IPS DF 6.9 (cell line): ENCODE measurements at places on chromosomes 3 and 15.

DNA sequence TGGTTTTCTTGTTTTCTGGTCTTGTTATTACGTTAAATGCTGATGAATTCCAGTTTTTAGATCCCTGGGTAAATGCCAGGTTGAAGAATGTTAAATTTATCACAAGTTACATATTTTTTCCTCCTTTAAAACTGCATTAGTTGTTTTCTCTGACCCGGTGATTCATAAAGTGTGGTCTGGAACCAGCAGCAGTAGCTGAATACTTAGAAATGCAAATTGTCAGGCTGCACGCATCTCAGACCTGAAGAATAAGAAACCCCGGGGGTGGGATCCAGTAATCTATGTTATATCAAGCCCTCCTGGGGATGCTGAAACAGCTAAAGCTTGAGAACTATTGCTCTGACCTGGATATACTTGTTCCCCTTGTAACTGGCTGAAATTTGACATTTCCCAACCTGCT, 69.1 kb downstream of the PEX5L start:
- no peaks in the 10 kb centered on the region for H3K27me3 ChIP-seq
- DNase-seq = no peak
- no peaks in the 10 kb centered on the region for H3K36me3 ChIP-seq
- no peak overlapping the region for H3K4me3 ChIP-seq
- no peaks in the 10 kb centered on the region; the same call in 1 of the 2 replicates for H3K4me1 ChIP-seq

- H3K4me1 ChIP-seq = no peaks in the 10 kb centered on the region
- H3K4me3 ChIP-seq = no peak overlapping the region
- H3K27me3 ChIP-seq = no peaks in the 10 kb centered on the region
- no peaks in the 10 kb centered on the region for H3K36me3 ChIP-seq
- DNase-seq = no peak
- no peak overlapping the region for H3K27ac ChIP-seq
Measured at GRCh38 chr3:46071222-46071858, 44.1 kb upstream of the XCR1 start.

DNA sequence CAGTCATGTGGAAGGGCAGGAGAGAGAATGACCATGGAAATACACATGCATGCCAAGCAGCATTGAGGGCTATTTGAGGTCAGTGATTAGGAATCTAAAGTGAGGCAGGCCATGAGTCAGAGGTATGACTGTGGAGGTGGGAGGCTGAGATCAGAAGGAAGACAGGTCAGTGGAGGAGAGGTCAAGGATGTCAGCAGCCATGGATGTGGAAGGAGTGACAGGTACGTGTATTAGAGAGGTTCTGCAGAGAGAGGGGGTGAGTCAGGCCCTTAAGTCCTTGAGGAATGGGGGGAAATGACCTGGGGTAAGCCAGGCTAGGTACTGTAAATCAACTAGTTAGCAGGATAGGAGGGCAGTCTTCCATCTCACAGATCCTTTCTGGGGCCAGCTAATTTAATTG, 166.6 kb downstream of the ANO10 start:
- H3K4me3 ChIP-seq = no peak overlapping the region
- no peaks in the 10 kb centered on the region for H3K27me3 ChIP-seq
- H3K27ac ChIP-seq = no peak overlapping the region
- H3K36me3 ChIP-seq = no peaks in the 10 kb centered on the region
- no peak for DNase-seq
- no peaks in the 10 kb centered on the region for H3K4me1 ChIP-seq

DNA sequence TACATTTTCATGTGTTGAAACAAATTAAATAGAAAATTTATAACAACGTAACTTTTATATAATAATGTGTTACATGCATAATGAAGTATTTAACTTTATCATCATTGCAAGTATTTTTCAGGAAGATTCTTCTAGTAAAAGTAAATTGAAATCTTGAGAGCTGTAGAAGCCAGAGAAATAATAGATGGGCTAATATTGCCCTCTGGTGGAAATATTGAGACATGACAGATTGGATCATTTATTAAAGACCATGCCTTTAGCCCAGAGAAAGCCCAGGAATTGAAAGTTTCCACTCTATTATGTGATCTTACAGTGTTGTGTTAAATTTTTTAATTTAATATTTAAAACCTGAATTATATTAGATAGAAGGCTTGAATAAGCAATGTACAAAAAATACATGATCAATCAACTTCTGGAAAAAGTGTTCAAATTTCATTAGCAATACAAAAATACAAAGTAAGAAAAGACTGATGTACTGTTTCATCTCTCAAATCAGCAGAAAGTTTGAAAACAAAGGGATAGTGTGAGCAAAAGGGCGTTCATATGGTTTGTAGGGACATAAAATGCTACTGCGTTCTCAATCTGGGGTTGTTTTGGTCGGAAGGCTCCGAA, 52.7 kb upstream of the SPTSSB start:
- H3K4me3 ChIP-seq = no peak overlapping the region
- H3K4me1 ChIP-seq = peaks cover 7% of the 10 kb centered on the region; the same call in 1 of the 2 replicates
- no peaks in the 10 kb centered on the region for H3K27me3 ChIP-seq
- no peak for DNase-seq
- no peaks in the 10 kb centered on the region for H3K36me3 ChIP-seq

- no peak overlapping the region for H3K27ac ChIP-seq
- H3K27me3 ChIP-seq = no peaks in the 10 kb centered on the region
- DNase-seq = no peak
Measured at GRCh38 chr3:167880183-167880582, 144.7 kb downstream of the SERPINI1 start.

DNA sequence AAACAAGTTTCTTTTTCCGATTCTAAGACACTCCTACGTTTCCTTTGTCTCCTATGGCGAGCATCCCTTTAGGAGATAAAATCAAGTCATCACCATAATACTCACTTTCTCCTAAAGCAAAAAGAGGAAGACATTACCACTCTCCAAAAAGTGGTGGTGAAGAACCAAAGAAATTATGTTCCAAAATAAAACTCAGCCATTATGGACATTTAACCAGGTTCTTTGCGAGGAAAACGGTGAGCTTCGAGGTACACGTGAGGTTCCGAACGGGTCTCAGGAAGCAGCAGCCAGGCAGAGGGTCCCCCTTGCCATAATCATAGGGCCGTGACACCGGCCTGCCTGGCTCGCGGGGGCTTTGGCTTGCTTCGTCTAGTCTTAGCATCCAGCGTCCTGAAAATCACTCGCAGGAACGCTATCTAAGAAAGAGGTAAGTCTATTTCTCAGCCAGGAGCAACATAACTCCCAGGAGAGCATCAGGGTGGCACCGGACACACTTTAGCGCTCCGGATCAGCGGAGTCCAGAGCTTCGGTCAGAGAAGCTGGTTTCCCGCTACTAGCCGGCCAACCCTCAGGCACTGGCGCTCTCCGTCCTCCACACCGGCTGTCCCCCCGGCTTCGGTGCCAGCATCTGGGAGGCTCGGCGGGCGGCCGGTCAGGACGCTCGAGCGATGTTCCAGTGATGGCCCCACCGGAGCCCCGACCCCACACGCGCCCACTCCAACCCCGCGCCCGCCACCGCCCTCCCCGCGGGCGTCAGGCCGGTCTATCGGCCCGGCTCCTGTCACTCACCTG, 581 bp downstream of the IP6K1 start:
- no peak for DNase-seq
- H3K27ac ChIP-seq = no peak overlapping the region
- H3K4me1 ChIP-seq = peaks cover 3% of the 10 kb centered on the region
- no peaks in the 10 kb centered on the region for H3K36me3 ChIP-seq

- H3K4me3 ChIP-seq = no peak overlapping the region
- no peaks in the 10 kb centered on the region for H3K27me3 ChIP-seq
- DNase-seq = no peak
- no peaks in the 10 kb centered on the region for H3K4me1 ChIP-seq
- H3K36me3 ChIP-seq = no peaks in the 10 kb centered on the region
Measured at GRCh38 chr15:79402136-79402535, 30.0 kb upstream of the MINAR1 start.

- H3K27ac ChIP-seq = no peak overlapping the region
- H3K4me1 ChIP-seq = no peaks in the 10 kb centered on the region
- no peaks in the 10 kb centered on the region for H3K36me3 ChIP-seq
- H3K4me3 ChIP-seq = no peak overlapping the region
Measured at GRCh38 chr15:39458131-39458530, 122.7 kb upstream of the THBS1 start.

DNA sequence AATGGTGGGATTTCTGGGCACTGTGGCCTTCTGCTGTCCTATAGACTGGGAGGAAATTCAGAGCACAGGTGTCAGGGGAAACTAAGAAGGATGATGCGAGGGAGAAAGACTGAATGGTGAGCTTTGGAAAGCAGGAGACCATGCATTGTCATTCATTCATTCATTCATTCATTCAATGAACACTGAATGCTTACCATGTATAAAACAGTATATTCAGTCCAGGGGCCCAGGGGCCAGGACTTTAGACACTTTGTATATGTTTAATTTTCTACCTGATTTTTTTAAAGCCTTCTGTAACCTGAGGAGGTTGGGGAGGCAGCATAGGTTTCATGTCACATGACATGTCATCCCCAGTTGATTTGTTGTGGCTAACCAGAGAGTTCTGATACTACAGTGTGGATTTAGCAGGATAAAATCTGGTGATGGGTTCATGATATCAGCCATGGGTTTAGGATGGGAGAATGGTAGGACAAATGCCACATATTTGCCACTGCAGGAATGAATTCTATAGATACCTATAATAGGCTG, 57.7 kb upstream of the ATG7 start:
- DNase-seq = no peak
- no peak overlapping the region for H3K27ac ChIP-seq
- H3K36me3 ChIP-seq = no peaks in the 10 kb centered on the region
- no peak overlapping the region for H3K4me3 ChIP-seq

GRCh38 chr15:62444104-62445022, 279.3 kb upstream of the C2CD4B start:
- H3K27ac ChIP-seq = no peak overlapping the region
- 0 out of 2 replicates have a peak, but pooled peaks cover 1% of the 10 kb centered on the region for H3K4me1 ChIP-seq
- no peaks in the 10 kb centered on the region for H3K27me3 ChIP-seq
- no peaks in the 10 kb centered on the region for H3K36me3 ChIP-seq
- no peak overlapping the region for H3K4me3 ChIP-seq
- DNase-seq = no peak

DNA sequence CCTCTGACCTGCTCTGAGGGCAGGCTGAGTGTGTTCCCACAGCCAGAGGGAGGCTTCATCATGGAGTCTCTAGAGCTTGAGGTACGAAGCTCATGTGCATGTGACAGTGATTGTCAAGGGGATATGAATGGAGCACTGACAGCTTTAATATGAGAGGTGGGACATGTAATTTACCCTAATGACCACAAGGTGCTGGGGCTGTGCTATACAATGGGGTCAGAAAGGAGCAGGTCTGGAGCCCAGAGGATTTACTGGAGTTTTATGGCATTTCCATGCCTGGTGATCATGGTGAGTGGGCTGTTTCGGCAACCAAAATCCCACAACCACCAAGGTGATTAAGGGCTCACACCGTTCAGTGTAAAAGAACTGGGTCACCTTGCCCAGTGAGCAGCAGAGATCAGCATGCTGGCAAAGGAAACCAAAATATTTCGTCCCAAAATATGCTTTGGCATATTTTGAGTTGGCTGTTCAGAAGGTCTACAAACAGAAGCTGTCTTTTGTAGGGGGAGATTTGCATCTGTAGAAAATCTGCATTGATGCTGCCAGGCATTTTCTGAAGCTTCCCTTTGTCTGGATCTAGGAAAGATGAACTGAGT, 40.1 kb upstream of the RASGRF1 start:
- no peak for DNase-seq
- H3K4me1 ChIP-seq = no peaks in the 10 kb centered on the region
- no peaks in the 10 kb centered on the region for H3K36me3 ChIP-seq
- no peak overlapping the region for H3K27ac ChIP-seq
- H3K27me3 ChIP-seq = no peaks in the 10 kb centered on the region
- H3K4me3 ChIP-seq = no peak overlapping the region

DNA sequence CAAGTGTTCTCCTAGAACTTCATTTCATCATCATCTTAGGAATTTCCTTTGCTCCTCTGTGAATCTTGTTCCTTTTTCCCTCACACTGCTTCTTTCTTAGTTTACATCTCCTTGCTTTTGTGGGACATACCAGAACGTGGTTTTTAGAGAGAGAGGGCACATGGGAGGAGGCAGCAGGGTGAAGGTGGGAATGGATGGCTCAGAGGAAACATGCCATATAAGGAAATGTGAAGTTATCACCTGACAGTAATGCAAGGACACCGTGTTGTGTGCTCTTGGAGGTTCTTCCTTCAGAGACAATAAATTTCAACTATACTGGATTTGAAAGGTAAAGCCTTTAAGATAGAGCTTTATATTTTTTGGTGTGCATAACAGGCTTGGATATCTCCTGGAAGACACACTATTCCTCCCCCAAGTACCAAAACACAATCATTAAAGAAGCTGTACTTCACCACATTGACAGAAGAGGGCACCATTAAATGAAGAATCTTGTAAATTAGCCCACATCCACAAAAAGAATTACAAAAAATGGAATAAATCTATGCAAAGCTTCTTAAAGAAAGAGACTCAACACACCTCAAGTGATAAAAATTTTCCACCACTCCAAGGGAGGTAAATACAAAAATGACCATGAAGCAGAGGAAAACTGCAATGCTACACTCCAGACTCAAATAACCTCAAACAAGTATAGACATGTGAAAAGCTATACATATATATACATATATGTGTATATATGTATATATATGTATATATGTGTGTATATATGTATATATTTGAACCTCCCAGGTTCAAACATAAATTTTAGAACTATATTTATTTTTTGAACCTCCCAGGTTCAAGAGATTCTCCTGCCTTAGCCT, 26.1 kb downstream of the RPL39L start:
- no peaks in the 10 kb centered on the region for H3K27me3 ChIP-seq
- no peak overlapping the region for H3K27ac ChIP-seq
- H3K36me3 ChIP-seq = no peaks in the 10 kb centered on the region
- DNase-seq = peak; percentile 25
- H3K4me3 ChIP-seq = no peak overlapping the region
- no peaks in the 10 kb centered on the region for H3K4me1 ChIP-seq

- no peak overlapping the region for H3K4me3 ChIP-seq
- no peak for DNase-seq
- H3K27ac ChIP-seq = no peak overlapping the region
- H3K4me1 ChIP-seq = no peaks in the 10 kb centered on the region
Measured at GRCh38 chr15:69145694-69146492, 14.5 kb upstream of the GLCE start.

GRCh38 chr15:64991536-64992135, 1.9 kb upstream of the SPG21 start:
- no peak for DNase-seq
- H3K4me3 ChIP-seq = no peak overlapping the region
- no peaks in the 10 kb centered on the region for H3K36me3 ChIP-seq
- H3K4me1 ChIP-seq = no peaks in the 10 kb centered on the region
- no peaks in the 10 kb centered on the region for H3K27me3 ChIP-seq
- H3K27ac ChIP-seq = no peak overlapping the region
